ENCODE measurements at places on chromosomes 7 and 10.

- no peak for DNase-seq
Measured at GRCh38 chr7:70459546-70459945, 672.4 kb upstream of the GALNT17 start.

- DNase-seq: no peak
Measured at GRCh38 chr7:84271543-84271942, 77.0 kb upstream of the SEMA3A start.

GRCh38 chr10:98997596-98997995 is 238.1 kb downstream of the HPSE2 start:
- no peak for DNase-seq

GRCh38 chr7:14196555-14196954 is 207.1 kb upstream of the ETV1 start:
- DNase-seq: no peak

DNA sequence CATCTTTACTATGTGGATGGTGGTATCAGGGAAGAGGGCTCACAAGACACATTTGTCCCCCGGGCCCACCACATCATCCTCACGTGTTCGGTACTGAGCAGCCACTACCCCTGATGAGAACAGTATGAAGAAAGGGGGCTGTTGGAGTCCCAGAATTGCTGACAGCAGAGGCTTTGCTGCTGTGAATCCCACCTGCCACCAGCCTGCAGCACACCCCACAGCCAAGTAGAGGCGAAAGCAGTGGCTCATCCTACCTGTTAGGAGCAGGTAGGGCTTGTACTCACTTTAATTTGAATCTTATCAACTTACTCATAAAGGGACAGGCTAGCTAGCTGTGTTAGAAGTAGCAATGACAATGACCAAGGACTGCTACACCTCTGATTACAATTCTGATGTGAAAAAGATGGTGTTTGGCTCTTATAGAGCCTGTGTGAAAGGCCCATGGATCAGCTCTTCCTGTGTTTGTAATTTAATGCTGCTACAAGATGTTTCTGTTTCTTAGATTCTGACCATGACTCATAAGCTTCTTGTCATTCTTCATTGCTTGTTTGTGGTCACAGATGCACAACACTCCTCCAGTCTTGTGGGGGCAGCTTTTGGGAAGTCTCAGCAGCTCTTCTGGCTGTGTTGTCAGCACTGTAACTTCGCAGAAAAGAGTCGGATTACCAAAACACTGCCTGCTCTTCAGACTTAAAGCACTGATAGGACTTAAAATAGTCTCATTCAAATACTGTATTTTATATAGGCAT is 9.1 kb upstream of the CSGALNACT2 start:
- DNase-seq: peak; percentile 75

DNA sequence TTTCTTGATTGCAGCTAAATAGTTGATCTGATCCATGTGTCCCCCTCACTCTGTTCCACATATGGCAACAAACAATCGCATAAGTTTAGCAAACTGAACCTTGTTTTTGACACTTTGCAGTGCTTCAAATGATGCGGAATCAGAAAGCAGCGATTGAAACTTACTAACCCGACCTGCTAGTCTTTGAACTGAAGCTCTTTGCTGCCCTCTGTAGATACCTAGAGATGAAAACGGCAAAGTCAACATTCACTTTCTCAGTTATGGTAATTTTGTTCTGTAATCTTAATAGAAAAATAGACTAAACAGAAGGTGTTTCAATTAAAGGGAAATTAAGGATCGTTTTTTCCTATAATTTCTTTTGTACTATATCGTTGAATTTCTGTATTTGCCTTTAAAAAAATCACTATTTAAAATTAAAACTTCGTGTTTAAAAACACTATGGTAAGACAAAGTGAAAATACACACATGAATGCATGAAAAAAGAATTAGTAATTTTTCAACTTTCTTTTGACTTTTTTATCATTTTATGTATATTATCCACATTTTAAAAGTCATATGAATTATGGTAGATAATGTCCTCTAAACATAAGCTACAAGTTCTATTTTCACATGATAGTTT is 276.5 kb downstream of the MAGI2 start:
- peak; percentile 59 for DNase-seq

DNA sequence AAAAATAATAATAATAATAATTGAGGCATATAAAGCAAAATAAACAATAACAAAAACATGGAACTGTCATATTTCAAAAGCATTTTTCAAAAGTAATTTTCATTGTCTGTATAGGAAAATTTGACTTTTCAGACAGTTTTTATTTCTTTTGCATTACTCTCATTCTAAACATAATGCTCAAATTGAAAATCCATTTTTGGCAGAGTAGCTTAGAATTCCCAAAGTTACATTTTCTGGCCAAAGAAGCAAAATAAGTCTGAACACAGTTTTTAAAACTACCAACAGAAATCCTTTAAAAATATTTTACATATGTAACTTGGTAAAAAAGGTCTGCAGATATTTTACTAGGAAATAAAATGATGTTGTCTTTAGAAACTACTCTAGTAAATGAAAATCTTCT is 535.4 kb downstream of the ANKRD7 start:
- DNase-seq: no peak

DNA sequence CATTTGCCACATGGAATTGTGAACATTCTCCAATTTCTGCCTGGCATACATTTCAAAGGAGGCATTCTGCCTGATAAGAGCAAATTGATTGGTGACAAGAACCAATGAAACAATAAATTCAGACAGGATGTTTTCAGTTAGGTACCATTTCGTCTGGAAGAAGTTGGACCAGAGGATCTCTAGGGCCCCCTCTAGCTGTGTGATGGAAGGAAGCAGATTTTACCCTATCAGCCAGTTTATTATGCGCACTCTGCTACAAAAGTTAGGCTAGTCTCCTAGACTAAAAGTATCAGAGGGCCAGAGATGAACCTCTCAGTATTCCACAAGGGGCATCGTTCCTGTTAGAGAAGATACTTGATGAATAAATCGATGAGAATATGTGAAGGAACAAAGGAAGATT is 118.0 kb downstream of the BUB3 start:
- peak; percentile 7 for DNase-seq

DNA sequence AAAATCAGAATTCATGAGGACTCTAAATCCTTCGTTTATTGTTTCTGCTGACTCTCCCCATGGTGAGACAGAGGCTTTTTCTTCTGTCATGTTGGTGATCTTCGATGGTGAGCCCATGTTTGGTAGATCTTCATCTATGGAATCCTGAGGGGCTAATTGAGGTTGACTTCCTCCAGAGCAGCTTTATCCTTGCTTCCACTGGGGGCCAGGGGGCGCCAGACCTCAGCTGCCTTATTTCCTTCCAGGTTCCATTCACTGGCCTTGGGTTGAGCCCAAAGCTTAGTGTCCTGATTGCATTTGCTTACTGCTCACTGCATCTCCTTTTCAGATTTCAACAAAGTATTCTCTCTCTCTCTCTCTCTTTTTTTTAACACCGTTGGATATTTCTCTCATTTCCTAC is 80.7 kb downstream of the GCC1 start:
- peak; percentile 37 for DNase-seq

- no peak for DNase-seq
Measured at GRCh38 chr7:115973406-115973805, 57.2 kb downstream of the TFEC start.

DNA sequence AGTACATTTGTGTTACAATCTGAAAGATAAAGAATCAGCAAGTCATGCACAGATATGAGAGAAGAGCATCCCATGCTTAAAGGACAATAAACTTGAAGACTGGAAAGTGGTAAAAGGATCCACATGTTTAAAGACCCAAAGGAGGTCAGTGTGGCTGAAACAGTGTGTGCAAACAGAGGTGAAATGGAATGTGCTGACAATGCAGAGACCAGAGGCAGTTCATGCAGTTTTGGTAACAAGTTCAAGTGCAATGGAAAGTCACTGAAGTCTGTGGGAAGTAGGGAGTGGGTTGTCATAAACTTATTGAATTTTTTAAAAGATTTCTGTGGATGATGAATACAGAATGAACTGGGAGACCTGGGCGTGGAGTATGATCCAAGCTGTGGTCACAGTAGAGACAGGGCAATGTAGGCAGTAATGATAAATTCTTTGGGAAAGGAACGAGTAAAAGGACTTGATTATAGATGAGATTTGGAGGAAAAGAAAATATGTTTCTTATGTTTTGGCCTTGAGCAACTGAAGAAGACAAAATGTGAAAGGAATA is 408.0 kb downstream of the HGF start:
- no peak for DNase-seq

- no peak for DNase-seq
Measured at GRCh38 chr10:49598986-49599385, 11.1 kb upstream of the SLC18A3 start.

DNA sequence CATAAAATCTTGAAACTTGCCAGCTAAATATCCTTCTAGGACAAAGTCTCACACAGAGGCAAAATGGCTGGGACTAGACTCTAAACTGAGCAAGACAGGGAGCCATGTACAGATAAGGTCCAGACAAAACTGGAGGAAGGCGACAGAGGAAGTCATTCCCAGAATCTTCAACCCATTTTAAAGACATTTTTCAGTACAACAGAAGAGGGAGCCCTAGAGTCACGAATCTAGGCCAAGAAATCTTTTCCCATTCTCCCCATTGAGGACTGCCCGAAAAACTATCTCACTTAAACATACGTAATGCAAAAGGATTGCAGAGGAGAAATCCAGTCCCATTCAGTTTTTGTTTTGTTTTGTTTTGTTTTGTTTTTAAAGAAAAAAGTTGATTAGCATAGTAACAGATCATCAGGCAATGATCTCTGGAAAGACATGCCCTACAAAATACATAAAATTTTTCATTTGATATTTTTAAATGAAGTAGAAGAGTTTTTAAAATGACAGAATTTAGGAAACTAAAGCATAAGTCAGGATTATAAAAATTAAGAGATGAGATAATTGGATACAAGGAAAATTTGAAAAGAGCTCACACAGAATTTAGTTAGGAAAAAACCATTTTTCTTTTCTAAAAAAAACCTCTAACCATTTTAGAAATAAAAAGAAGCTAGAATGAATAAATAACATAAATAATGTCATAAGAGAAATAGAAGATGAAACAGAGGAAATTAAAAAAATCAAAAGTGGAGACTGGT is 16.9 kb upstream of the PRF1 start:
- peak; percentile 58 for DNase-seq

DNA sequence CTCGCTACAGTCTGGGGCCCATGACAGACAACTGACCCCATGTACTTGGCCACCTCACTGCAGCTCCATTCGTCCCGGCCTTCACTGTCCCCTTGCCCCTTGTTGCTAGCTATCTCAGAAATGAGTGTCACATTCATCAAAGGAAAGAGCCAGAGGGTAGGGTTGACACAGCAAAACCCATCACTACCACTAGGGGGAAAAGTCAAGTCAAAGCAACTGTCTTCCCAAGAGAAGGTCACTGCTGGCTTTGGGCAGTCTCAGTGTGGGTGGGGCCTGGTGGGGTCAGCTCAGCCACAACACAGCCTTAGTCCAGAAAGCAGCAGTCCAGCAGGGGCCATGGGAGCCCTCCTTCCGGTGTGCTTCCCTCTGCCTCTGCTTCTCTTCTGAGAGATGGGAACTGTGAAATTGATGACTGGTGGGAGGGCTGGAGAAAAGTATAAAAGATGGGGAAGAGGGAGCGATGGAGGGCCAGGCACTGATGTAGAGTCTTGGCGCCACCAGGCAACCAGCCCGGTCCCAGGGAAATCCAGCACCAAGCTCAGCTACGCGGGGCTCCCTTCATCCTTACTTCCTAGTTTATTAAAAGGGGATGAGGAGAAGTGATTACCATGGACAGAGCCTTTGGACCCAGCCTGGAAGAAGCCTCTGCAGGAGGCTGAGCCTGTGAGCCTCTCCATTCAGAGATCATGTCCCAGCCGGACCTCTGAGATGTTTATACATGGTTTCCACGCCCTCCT is 58.0 kb downstream of the PLXNA4 start:
- DNase-seq: peak; percentile 58

- no peak for DNase-seq
Measured at GRCh38 chr10:21146436-21146789, 249.3 kb upstream of the NEBL start.

DNA sequence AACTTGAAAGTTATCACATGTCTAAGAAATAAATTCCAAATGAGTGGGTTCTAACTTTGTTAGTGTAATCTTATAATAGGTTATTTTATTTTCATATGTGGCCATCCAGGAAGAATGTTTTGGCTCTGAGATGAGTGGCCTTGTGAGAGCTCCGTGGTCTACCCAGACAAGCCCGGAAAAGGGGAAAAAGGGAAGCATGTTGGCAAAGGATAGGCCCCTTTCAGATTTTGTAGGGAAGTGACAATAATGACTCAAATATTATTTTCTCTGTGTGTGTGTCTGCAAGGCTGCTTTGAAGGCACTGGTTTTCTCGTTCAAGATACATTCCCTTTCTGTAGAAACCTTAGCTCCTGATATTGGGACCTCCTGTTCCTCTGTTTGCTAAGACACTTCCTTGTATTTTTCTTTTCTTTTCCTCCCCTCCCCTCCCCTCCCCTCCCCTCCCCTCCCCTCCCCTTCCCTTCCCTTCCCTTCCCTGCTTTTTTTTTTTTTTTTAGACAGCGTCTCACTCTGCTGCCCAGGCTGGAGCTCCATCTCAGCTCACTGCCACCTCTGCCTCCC is 240.8 kb downstream of the LRMDA start:
- no peak for DNase-seq

DNA sequence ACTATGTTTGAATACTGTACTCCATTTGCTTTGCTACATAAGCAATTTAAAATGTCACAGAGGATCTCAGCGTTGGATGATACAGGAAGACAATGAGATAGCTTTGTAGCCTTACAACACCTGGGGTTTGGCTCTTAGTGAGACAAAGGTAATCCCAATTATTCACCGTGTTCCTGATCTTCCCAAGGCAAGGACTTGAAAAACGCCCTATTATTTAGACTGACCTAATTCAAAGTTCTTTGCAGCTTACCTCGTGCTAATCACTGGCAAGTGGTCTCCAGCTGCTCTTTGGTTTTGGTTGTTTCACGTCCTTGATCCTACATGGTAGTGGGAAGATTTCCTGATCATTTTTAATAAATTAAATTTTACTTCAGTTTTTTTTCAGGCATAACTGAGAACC is 23.0 kb upstream of the C7orf33 start:
- no peak for DNase-seq

GRCh38 chr7:5545222-5545914 is 121.7 kb upstream of the TNRC18 start:
- no peak for DNase-seq

- no peak for DNase-seq
Measured at GRCh38 chr7:131552053-131552452, 4.4 kb downstream of the PODXL start.

- DNase-seq: no peak
Measured at GRCh38 chr7:574661-575395, 55.2 kb upstream of the PDGFA start.

- DNase-seq: no peak
Measured at GRCh38 chr10:89393898-89394297, 1.5 kb downstream of the IFIT1 start.

- no peak for DNase-seq
Measured at GRCh38 chr10:133471300-133472109, 17.8 kb downstream of the SCART1 start.

DNA sequence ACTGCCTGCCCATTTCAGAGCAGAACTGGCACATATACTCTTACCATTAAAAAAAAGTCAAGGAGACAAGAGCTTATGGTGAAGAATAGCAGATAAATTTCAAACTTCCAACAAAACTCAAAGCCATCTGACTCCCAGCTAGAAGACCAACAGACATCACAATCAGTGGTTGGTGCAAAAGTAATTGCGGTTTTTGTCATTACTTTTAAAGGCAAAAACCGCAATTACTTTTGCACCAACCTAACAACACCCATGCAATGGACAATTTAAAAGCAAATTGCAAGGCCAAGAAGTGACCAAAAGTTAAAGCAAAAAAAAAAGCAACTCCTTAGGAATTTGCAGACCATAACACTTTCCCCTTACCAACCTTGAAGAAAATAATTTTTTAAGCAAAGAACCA is 18.8 kb downstream of the GLI3 start:
- DNase-seq: no peak

GRCh38 chr10:4383651-4384098 is 442.3 kb upstream of the AKR1E2 start:
- no peak for DNase-seq

Measured in hematopoietic multipotent progenitor cell treated with erythropoietin and hydrocortisone succinate and interleukin-3 and kit ligand, for 6 days (in vitro differentiated cells).